Endothelial cell of coronary artery (primary cell): ENCODE measurements at places on chromosomes 13 and 19. TPM values are rescaled to one million over a fixed set of nuclear protein-coding genes. Genes with fewer than 3 reads are reported as not detected.

Gene RAB3A
- total RNA-seq: 0.45 and 0.56 TPM in 2 replicates

Gene KIR2DL4
- total RNA-seq: not detected in 2 replicates

Gene PEG3
- 0.18 and 1.2 TPM in 2 replicates for total RNA-seq

Gene SERPINE3
- total RNA-seq: not detected in 2 replicates

Gene NKG7
- total RNA-seq: not detected in 2 replicates
